Activated T-cell treated with anti-CD3 and anti-CD28 coated beads, Interleukin-2, amount 50 U/mL, for 1 hour (primary cell): ENCODE measurements at places on chromosomes 6 and 20.
A peak's percentile ranks its signal among the peaks of the same experiment; 100 is the strongest.

- no peak for DNase-seq
Measured at GRCh38 chr6:300494-301198, 8.4 kb downstream of the DUSP22 start.

DNA sequence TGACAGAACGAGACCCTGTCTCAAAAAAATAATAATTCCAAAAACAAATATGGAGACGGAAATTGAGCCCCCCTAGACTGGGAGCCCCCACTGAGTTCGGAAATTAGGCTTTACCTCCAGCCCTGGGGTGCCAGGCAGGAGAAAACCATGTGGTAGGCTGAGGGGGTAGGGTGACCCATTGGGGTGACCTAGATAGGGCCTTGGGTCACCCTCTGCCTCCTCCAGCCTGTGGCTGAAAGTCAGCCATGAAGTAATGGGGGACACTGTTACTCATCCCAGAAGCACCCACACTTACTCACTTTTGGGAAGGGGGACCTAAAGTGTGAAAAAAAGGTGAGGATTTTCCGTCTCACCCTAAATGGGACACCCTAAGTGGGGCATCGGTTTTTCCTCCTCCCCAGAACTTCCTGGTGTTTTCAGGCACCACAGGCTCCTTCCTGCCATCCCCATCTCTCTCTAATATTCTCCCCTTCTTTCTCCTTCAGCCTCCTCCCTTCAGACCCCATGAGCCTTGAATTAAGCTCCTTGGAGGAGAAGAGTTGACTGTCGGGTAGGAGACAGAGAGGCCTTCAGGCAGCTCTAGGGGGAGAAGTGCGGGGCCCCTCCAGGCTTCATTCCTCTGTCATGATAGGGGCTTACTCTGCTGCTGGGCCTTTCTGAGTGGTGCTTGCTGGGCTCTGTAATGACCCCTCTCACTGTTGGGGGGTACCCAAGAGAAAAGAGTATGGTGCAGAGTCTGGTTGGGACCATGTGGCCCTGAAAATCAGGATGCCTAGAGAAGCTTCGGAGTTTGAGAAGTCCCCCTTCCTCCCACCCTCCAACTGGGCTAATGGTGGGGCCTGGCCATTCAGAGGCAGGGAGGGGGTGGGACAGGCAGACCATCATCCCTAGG, 2.4 kb downstream of the LTB start:
- no peak for DNase-seq

DNA sequence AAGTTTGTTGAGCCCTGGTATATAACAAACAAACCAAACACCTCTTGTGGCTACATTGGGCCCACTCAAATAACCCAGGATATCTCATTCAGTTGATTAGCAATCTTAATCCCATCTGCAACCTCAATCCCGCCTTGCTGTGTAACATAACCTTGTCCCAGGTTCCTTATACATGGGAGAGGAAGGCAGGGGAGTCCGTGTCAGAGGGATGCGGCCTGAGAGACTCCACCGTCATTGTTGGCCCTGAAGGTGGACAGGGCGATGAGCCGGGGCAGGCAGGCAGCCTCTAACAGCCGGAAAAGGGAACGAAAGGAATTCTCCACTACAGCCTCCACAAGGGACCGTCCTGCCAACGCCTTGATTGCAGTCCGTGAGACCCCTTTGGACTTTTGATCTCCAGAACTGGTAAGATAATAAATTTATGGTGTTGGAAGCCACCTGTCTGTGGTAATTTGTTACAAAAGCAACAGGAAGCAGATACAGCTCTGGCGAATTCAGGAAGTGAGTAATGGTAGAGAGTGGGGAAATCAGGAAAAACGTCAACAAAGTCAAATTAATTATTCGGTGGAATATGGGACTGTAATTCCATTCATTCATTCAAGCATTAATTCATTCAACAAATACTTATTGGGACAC, 124.5 kb upstream of the SALL4 start:
- no peak for DNase-seq

DNA sequence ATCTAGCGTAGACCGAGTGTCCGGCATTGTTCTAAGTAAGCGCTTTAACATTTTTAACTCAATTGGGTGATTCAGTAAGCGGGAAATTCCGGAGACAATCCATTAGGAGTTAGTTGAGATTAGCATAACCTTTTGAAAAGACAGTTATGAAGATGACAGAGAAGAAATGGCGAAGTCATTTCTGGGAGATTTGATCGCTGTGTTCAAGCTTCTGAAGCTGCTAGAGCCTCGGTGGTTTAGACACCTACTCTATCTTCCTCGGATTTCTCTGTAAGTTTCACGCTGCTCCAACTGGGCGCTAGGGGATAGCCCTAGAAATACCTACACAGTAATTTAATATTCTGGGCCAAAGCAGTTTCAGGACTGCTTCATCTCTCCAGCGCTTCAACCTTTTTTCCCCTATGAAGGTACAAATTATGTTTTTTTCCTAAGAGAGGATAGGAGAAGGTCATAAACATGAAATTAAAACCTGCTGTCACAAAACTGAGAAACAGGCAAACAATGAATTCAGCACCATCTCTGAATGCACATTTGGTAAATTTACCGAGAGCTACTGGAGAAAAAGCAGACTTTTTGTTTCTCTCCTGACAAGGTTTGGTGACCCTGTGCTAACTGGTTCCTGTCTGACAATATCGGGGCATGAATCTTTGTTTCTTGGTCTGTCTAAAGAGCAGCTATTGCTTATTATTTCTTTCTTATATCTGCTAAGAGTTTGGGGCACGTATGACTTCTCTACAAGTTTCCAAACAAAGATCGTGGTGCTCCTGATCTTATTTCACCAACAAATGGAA, 22.4 kb downstream of the ZNF311 start:
- DNase-seq = no peak

- no peak for DNase-seq
Measured at GRCh38 chr20:63081351-63081750, 74.6 kb upstream of the BHLHE23 start.

GRCh38 chr6:143059663-143060353, 881 bp upstream of the AIG1 start:
- no peak for DNase-seq

DNA sequence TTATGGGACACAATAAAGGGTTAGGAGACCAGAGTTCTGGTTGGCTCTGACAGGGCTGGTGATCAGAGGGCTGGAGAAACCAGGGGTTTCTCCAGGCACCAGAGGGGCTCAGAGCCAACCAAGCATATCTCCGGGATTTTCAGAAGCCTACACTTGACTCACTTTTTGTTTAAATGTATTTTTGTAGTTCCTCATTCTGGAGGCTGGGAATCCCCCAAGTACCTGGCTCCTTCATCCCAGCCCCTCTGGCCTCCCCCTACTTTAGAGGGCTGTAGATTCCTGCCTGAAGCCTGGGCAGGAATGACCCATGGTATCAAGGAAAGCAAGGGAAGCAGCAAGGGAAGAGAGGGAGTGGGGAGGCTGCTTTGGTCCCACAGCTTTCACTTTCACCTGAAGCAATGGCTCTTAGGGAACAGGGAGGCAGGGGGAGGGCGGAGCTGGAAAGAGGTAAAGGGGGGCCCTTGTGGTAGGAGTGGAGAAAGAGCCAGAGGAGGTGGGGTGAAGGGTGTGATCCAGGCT, 973 bp downstream of the CD40 start:
- no peak for DNase-seq

- DNase-seq = no peak
Measured at GRCh38 chr6:12119085-12119588, 107.0 kb downstream of the HIVEP1 start.

- peak; percentile 37 for DNase-seq
Measured at GRCh38 chr6:137165375-137166246, 7.8 kb downstream of the IL22RA2 start.

DNA sequence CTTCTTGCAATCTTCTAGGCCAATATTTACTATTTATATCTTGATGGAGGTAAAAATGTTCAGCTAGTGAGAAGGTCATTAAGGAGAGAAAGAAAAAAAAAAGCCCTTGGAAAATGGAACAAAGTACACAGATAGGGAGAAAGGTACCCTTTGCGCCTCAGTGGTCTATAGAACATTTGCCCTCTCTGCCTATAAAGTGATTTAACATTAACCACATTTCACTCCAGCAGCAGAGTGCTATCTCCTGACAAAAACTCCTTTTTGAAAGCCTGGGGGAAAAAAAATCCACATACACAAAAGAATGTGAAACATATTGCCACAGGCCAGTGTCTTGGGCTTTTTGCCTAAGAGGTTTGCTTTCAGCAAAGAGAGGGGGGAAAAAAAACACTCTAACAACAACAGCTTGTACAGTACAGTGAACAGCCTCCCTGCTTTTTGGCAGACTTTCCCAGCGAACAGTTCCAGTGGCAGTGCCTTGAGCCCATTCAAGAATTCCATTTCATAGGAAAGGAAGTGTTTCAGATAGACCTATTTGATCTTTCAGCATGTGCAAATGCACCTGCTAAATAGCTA, 695 bp downstream of the ARHGAP18 start:
- DNase-seq = no peak

- DNase-seq = peak; percentile 44
Measured at GRCh38 chr6:3455569-3456394, 1.1 kb downstream of the SLC22A23 start.

DNA sequence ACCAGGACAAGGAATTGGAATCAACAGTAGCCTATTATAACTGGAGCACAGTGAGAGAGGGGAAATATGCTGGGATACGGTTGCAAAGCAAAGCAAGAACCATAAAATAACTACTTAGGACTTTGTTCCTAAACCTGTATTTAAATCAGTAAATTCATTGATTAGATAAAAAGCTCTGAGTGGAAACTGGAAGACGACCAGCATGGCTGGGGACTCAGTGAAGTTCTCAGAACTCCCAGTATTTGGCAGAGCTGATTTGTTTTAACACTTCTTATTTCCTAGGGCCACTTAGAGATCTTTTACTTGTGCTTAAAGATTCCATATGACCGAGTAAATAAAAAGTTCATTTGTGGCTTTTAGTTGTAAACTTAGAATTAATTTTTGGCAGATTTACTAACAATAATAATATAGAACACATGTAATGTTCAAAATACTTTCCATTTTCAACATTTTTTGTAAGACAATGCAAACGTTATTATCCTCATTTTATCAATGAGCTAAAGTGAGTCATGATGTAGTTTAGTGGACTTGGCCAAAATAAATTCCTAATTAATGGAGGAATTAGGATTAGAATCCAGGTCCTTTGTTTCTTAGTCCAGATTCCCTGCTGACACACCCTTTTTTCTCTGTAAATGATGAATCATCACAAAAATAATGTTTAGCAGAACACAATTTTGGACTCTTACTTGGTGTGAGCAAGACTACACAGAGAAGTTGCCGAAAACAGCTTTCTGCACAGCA, 392.9 kb downstream of the GJA1 start:
- no peak for DNase-seq

DNA sequence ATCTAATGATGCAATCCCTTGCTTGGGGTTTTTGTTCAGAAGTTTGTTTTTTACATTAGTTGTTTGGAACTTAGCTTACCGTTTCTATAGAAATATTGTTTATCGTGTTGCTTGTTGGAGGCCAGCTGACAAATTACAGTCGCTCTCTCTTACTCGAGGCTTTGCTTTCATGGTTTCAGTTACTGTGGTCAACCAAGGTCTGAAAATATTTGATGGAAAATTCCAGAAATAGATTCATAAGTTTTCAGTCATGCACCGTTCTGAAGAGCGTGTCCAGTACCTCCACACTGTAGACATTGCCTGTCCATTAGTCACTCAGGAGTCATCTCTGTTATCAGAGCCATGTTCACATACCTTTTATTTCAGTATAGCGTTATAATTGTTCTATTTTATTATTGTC, 47.9 kb downstream of the DEK start:
- DNase-seq = no peak

DNA sequence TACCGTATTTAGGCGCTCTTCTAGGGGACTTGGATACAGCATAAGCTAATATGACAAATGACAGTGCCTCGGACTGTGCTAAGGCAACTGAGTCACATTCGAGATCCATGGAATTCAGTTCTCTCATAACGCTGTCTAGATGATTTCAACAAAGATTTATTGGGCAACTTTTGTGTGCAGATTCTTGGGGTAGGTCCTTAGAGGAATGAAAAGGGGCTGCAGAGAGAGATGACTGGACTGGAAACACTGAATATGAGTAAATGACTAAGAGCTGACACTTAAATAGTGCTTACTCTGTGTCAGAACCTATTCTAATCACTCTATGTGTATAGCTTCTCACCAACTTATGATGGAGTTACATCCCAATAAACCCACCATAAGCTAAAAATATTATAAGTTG, 36.4 kb upstream of the MARCKS start:
- no peak for DNase-seq

GRCh38 chr6:26660000-26660361, 435 bp upstream of the ZNF322 start:
- no peak for DNase-seq

- DNase-seq = no peak
Measured at GRCh38 chr20:23114018-23114417, 27.9 kb upstream of the CD93 start.

DNA sequence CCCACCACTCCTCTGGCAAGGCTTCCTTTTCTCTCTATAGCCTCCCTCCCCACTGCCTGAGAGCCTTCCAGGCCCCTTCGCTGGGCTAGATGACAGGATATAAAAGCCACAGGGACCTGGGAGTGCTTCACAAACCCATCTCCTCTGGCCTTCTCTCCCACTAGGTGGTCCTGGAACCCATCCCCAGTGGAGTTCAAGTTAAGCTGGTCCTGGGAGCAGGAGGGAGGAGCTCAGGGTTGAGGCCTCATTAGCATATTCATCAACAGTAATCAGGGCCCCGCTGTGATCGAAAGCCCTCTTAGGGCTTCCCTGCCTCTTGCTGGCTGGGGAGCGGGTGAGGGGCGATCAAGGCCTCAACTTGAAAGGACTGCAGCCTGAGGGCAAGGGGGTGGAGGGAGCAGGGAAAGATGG, 9.1 kb downstream of the EBF4 start:
- no peak for DNase-seq

DNA sequence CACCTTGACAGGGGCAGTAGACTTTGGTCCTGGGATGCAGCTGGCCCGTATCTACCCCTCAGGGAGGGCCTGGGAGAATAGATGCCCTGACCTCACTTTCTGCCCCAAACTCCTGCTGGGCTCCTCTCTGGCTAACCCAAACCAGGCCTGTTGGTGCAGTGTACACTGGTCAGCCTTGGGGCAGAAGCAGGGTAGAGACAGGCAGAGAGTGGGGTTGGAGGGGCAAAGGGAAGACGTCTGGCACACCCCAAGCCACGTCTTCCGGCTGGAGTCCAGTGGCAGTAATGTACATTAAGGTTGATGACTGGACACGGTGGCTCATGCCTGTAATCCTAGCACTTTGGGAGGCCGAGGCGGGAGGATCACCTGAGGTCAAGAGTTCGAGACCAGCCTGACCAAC, 9.3 kb downstream of the DDR1 start:
- no peak for DNase-seq

GRCh38 chr6:129817332-129817731, 43.8 kb downstream of the TMEM244 start:
- no peak for DNase-seq

DNA sequence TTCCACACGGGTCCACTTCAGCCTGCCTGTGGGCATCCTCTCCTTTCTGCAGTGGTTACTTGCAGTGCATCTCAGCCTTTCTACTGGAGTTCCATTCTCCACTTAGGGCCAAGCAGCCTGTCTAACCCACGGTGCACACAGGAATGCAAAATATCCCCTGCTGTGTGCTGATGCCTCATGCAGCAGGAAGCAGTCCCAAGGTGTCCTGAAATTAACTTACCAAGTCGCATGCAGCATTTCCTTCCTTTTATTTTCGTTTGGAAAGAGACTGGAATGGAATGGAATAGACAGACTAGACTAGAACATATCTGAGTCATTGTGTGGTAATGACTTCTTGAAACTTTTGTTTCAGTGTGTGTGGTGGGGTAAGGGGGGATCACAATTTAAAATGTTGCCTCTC, 25.9 kb upstream of the FOXQ1 start:
- no peak for DNase-seq
